Motor neuron (in vitro differentiated cells): ENCODE measurements at places on chromosomes 13 and 19.

DNA sequence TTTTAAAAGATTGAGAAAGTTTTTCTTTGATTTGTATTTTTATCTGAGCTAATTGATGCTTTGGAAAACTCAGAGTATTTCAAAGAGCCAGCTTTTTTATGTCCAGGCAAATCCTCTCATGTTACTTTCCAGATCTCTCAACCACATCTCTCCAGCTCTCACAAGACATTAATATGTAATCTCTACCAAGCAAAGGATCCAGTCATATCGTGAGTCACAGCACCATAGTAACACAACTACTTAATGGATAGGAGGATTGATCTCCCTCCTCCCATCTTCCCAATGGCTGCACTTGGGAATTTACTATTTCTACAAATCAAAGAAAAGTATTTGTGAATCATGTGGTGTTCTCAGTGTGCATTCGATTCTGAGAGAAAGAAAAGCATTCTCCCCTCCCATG lies 63.3 kb downstream of the POU4F1 start:
- peak; percentile 45 for ATAC-seq

- no peak for ATAC-seq
Observed at GRCh38 chr13:50419331-50419865, 404.2 kb downstream of the KCNRG start.

DNA sequence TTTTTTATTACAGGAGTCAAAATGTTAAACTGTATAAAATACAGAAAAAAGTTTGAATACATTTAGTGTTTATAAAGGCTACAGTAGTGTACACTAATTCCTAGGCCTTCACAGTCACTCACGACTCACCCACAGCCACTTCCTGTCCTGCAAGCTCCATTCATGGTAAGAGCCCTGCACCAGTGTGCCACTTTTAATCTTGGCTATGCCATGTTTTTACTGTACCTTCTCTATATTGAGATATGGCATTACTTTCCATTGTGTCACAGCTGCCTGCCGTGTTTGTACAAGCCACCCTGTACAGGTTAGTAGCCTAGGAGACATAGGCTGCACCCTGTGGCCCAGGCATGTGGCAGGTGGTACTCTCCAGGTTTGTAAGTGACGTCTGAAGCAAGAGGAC lies 32.1 kb downstream of the C1QTNF9 start:
- ATAC-seq: no peak

GRCh38 chr13:112172017-112172416 lies 105.1 kb downstream of the SOX1 start:
- no peak for ATAC-seq

GRCh38 chr13:49651570-49652354 lies 23.5 kb downstream of the ARL11 start:
- peak; percentile 7 for ATAC-seq
